ENCODE measurements at places on chromosomes 6 and 20.

GRCh38 chr20:51111290-51111689, 88.4 kb upstream of the KCNG1 start:
- peak; percentile 48 for DNase-seq

GRCh38 chr6:135423649-135424128, 73.9 kb downstream of the AHI1 start:
- peak; percentile 64 for DNase-seq

DNA sequence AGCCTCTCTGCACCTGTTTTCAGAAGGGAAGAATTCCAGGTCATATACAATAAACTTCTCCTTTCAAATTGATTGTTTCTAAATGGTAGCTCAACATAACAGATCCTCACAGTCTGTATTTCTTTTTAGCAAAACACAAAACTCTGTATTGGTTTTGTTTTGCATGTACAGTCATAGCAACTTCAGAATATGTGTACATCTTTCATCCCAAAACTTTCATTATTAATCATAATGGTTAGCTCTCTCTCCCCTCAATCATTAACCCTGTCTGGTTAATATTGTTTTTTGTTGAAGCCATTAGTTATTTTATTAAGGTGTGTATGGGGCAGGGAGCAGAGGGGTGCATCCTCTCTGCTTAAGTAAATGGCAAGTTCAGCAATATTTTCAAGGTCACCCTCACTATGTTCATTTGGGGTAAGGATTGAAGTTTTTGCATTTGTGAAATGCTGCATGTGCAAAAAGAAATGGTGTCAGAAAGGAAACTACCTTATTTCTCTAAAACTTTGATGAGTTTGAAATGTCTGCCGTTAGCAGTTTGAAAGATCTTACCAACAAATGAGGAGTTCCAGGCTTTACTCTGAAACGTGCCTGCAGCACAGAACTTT, 136.8 kb upstream of the BTBD3 start:
- DNase-seq: no peak

GRCh38 chr6:15456422-15456821, 206.4 kb downstream of the DTNBP1 start:
- no peak for DNase-seq

GRCh38 chr6:139587469-139587868, 213.0 kb upstream of the CITED2 start:
- DNase-seq: no peak

DNA sequence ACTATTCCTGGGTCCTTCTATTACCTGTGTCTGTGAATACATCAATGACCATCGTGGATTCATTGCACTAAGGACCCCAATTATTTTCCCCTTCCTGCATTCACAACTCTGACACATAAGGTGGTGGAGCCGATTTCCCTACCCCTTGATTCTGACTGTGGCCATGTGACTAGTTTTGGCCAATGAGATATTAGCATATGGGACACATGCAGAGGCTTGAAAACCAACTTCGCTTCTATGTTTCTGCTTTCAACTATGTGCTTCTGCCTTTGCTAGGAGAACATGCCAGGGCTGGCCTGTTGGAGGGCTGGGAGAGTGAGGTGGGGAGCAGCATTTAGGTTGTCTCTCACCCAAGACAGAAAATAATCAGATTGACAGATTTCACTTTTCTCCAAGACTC, 483.1 kb upstream of the JAG1 start:
- DNase-seq: no peak

GRCh38 chr6:24439858-24440539, 37.3 kb downstream of the MRS2 start:
- no peak for DNase-seq

DNA sequence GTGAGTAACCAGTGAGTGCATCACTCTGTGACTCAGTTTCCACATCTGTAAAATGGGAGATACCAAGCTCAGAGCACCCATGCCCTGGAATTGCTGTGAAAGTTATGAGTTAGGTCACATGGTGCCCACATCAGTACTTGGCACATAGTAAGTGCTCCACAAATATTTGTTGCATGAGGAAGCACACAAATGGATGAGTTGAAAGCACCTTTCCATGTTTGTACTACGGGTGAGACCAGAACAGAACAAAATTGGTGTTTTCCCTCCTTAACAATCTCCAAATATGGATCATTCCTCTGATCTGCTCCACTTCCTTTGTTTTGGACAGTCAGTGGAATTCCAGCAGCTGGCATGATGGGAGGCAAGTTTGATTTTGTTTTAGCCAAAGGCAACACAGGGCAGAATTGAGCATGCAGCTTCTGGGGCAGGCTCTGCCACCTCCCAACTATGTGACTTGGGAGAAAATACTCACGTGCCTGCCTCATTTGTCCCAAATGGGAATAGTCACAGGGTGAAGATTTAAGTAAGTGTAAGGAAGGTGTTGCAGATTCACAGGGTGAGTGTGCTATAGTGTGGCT, 503.7 kb upstream of the SULF2 start:
- DNase-seq: no peak

GRCh38 chr6:88704980-88705379, 258.4 kb downstream of the RNGTT start:
- no peak for DNase-seq

DNA sequence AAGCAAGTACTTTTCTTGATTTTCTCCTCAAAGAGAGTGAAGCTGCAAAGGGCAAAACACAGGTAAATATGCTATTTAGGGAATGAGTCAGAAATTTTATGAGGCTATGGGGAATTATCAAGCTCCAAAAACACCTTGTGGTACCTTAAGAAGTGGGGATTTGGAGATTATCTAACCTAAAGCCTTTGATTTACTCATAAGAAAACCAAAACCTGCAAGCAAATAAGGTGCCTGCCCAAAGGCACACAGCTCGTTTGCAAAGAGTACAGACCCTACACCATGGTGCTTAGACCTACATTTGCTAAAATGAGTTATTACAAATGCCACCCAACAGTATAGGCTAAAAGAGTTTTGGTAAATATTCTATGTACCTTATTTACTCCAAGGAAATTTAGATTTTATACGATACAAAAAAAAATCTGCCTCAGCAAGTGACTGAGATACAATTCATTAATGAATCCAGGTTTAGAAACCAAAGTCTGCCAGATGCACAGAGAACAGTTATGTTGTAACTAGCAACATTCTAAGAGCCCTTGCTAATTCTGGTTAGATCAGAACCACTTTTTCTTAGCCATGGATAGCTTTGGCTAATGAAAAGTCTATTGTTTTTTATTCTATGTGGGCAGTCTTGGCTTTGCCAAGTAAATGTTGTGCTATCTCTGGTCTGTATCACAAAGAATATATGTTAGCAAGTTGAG, 101.5 kb downstream of the KHDC1L start:
- no peak for DNase-seq

GRCh38 chr6:144411531-144412165, 126.5 kb downstream of the UTRN start:
- peak; percentile 36 for DNase-seq

DNA sequence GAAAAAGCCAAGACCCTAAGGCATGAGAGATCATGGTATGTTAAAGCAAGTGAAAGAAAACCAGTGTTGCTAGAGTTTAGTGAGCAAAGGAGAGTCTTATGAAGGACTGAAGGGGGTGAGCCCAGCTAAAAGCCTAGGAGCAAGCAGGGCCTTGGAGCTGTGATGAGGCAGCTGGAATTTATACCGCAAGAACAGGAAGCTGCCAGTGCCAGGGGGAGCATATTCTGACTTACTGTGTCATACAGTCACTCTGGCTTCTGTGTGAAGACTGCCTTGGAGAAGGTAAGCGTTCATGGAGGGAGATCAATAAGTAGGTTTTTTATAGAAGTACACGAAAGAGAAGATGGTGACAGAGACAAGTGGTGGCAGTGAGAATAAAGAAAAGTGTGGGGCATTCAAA, 308.9 kb upstream of the THEMIS start:
- DNase-seq: no peak

DNA sequence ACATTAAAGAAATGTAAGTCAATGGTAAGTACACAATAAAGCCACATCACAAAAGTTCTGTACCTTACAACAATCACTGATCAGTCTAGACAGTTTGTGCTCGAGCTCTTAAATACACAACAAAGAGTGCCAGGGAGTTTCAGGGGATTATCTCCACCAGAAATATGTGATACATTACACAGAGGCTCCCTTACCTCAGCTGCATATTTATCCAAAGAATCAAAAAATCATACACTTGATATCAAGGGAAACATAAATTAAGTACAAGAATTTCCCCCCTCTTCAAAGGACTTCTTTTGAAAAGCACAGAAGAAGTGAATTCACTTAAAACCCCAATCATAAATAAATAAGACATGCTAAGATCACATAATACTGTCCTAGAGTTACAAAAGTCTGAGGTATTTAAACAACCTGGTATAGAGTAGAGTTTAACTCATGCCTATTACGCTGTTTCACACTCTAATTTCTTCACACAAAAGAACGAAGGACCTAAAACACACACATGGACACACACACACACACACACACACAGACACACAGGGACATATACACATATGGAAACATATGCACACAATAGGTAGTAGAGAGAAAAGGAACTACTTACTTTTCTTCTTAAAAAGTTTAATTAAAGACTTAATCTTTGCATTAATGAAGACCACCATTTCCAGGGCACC, 528 bp downstream of the NHSL1 start:
- DNase-seq: peak; percentile 52

DNA sequence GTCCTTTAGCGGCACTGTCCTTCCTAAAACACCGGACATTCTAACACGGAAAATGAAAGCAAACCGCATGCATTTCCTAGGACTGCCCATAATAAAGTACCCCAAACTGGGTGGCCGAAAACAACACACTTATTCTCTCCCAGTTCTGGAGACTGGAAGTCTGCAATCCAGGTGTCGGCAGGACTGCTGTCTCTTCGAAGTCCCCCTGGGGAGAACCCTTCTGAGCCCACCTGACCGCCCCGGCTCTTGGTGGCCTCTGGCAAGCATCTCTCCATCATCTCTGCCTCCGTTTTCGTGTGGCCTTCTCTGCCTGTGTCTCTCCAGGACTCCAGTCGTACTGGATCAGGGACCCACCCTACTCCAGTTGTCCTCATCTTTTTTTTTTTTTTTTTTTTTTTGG, 55.4 kb downstream of the SYNJ2 start:
- no peak for DNase-seq

DNA sequence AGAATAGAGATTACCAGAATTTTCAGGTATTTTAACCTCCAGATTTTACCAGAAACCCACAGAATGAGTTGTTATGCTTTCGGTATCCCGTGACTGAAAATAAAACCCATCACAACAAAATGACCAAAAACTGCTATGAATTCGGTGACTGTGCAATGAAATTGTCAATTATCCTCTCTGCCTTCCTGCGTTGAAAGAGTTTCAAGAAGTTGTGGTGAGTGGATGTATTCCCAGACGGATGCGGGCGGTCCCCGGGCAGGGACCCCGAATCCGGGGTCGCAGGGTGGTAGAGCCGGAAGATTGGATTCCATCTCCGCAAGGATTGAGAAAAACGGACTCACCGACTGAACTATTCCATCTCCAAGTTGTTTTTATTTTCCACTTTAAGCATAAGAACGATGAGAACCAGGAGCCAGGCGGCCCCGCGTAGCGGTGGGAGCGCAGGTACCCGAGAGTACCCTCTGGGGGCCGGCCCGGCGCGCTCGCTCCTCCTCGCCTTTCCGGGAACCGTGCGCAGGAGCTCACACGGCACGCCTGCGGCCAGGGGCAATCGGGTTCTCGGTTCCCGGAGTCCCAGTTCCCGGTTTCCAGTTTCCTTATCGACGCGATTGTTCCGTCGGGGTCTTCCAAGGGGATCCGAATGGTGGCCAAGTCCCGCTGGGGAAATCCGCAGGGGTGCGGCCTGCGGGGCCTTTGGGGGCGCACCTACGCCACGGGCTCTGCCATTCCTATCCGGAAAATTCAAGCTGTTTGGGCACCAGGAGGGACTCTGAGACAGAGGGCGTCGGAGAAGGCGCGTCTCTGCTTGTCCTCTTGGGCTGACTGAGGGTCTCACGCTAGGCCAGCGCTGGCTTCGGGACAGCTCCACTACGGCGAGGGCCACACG, 104.9 kb upstream of the PRDM1 start:
- peak; percentile 63 for DNase-seq

DNA sequence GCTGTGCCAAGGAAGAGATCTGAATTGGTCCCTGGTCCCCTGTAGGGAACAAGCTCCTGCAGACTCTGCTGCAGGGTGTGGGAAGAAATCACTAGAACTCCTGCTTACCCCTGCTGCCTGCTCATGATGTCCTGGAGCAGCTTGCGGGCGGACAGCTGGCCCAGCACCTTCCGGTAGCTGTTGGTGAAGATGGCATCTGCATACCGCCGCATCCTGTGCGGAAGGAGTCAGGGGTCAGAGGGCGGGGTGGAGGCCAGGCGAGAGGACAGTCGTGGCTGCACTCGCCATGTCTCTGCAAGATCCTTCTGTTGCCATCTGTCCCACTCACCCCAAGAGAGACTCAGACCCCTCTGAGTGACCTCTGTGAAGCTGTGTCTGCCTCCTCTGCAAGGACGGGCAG, 5.3 kb downstream of the GHRH start:
- DNase-seq: no peak

DNA sequence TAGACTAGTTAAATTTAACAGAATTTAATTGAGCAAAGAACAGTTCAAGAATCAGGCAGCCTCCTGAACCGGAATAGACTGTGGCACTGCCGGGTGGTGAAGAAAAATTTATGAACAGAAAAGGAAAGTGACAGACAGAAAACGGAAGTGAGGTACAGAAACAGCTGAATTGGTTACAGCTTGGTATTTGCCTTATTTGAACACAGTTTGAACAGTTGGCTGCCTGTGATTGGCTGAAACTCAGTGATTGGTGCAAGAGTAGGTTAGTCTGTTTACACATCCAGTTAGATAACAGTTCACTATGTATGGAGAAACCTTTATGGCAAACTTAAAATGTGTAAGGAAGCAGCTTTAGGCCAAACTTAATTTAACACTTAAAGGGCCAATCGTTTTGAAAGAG, 116.0 kb upstream of the CITED2 start:
- DNase-seq: no peak

DNA sequence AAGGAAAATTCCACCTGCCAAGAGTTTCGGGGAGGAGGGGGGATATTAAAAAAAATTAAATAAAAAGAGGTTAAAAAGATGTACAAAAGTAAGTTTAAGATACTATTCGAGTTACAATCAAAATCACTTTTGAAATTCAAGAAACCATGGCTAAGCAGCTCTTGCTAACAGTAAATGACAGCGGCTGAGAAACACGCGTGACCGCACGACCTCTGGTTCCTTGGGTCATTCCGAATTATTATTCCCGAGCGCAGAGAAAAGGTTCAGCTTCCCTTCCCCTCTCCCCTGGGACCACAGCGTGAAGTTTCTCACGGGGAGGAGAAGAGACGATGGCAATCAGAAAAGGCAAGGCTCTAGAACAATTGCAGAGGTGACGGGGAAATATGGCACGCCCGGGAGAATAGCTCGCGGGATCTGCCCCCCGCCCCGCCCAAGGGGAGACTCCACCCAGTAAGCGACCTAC, 496 bp downstream of the TMEM242 start:
- DNase-seq: no peak

DNA sequence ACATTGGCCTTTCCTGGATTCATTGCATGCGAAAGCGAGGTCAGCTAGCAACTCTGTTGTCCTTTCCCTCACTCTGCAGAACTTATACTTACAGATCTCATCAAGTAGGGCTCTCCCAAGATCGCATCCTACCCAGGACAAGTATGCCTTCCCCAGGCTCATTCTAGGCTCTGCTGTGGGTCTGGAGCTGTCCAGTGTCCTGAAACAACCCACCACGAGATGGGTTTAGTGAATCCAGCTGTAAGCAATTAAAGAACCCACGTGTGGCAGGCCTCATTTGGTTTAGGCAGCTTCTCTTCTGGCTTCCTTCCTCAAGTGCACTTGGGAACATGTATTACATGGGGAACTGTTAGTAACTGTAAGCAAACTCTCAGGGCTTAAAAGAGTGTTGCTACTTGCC, 406.5 kb upstream of the CHD6 start:
- DNase-seq: peak; percentile 83

- no peak for DNase-seq
Measured at GRCh38 chr6:69957985-69958559, 91.7 kb downstream of the COL19A1 start.

Data from eye (tissue), 1 donor.